ENCODE measurements at places on chromosomes 7 and 10. TPM values are rescaled to one million over a fixed set of nuclear protein-coding genes. Genes with fewer than 3 reads are reported as not detected.

Gene KCNH2
- total RNA-seq = 63.2 TPM

Gene TMEM225B
- not detected for total RNA-seq

Gene GRB10
- total RNA-seq = 41.2 TPM

Gene TMEM236
- total RNA-seq = 0.08 TPM

Gene ZFYVE27
- total RNA-seq = 15.0 TPM

Gene EPHB6
- 5.4 TPM for total RNA-seq

Gene MAGI2
- 5.2 TPM for total RNA-seq

Gene SPRN
- not detected for total RNA-seq

Gene VAX1
- not detected for total RNA-seq

Gene ITPRID1
- total RNA-seq = not detected

Gene VPS41
- 27.4 TPM for total RNA-seq

Gene AKR1C8
- not detected for total RNA-seq

Gene MSS51
- total RNA-seq = 11.5 TPM

Gene GNAI1
- 17.4 TPM for total RNA-seq

Gene SFTPA1
- total RNA-seq = not detected

Gene PPP1R17
- total RNA-seq = not detected

Gene PPP1R3A
- total RNA-seq = 129 TPM

Gene SLC18A3
- total RNA-seq = not detected

Gene FANK1
- total RNA-seq = 0.89 TPM

Gene CYP2C8
- total RNA-seq = 0.17 TPM

Gene IFIT5
- 10.6 TPM for total RNA-seq

Gene SH2B2
- total RNA-seq = 1.1 TPM

Gene TMEM270
- total RNA-seq = not detected

Gene SNX8
- total RNA-seq = 15.7 TPM

Gene TRPV5
- total RNA-seq = not detected

Gene C10orf62
- total RNA-seq = 0.20 TPM

Gene SLC39A12
- total RNA-seq = not detected

Gene NPY
- total RNA-seq = not detected

Gene RAB19
- not detected for total RNA-seq

Gene PHKG1
- 17.1 TPM for total RNA-seq

Gene LLCFC1
- total RNA-seq = not detected

Gene TRPV6
- not detected for total RNA-seq

Gene PNLIPRP3
- total RNA-seq = not detected

Gene AGFG2
- total RNA-seq = 21.9 TPM

Gene GBX1
- total RNA-seq = 0.54 TPM

Gene EGR2
- 6.8 TPM for total RNA-seq

Gene TAS2R40
- not detected for total RNA-seq

Gene LIPM
- not detected for total RNA-seq

Gene JAZF1
- 26.1 TPM for total RNA-seq

Gene STEAP1B
- total RNA-seq = 0.15 TPM

Gene ZNF365
- 0.32 TPM for total RNA-seq

Gene CHRM2
- total RNA-seq = 54.5 TPM

Gene ATOH7
- not detected for total RNA-seq

Gene C10orf143
- total RNA-seq = 2.9 TPM

Gene HYAL4
- total RNA-seq = not detected

Gene HPS1
- 26.9 TPM for total RNA-seq

Gene AGK
- total RNA-seq = 43.4 TPM

Gene ATRNL1
- 18.2 TPM for total RNA-seq

Gene COX19
- total RNA-seq = 5.5 TPM

Gene CNNM1
- 0.20 TPM for total RNA-seq

Gene GIMAP1
- 7.2 TPM for total RNA-seq

Gene CAMK2B
- 133 TPM for total RNA-seq

Gene TET1
- total RNA-seq = 3.2 TPM

Gene MOGAT3
- total RNA-seq = not detected

Data from heart right ventricle (tissue), 16 donors.